ENCODE measurements at places on chromosomes 12 and 14.

- no peak for DNase-seq
These were observed 1.3 kb upstream of the JDP2 start for GRCh38 chr14:75426332-75427125.

GRCh38 chr12:52211716-52212585 lies 20.1 kb upstream of the KRT80 start:
- no peak for DNase-seq

DNA sequence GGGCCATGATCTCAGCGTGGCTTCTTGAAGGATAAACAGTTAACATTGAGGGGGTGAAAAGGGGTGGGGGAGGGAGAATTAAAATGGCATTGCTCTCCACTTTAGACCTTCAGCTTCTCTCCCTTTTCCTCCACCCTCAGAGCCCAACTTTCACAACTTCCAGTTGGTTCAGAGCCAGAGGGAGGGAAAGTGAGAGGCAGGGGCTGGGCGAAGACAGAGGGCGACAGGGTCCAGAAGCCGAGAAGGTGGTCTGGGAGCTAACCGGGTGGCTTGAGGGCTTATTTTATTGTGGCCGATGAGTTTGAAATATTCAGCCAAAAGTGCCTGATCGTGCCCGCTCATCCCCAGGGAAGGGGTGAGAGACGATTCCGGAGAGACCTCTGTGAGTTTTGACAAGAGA lies 4.1 kb downstream of the BMP4 start:
- DNase-seq, result no peak

GRCh38 chr12:72234886-72235285 lies 37.3 kb upstream of the TRHDE start:
- no peak for DNase-seq

DNA sequence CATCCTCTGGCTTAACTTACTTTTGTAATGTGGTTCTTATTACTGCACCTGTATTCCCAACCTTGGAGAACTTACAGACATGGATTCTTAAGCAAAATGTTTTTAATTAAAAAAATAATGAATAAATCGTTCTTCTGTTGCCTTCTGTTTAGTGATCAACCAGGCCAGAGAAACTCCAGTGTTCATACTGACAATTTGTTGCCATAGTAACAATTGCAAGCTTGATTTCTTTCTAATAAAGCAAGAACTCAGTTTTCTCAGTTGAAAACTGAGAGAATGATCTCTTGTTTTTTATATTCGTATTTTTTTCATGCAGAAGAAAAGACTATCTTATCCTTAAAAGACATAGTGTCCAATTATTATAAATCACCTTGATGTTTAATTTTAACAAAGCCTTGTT lies 106.5 kb upstream of the LMNTD1 start:
- no peak for DNase-seq

GRCh38 chr14:38544776-38545175 lies 288.9 kb upstream of the CLEC14A start:
- no peak for DNase-seq

- DNase-seq, result no peak
These were observed 2.1 kb downstream of the MAP1LC3B2 start for GRCh38 chr12:116561181-116561821.

- no peak for DNase-seq
These were observed 10.6 kb upstream of the LBHD2 start for GRCh38 chr14:103073367-103073875.

DNA sequence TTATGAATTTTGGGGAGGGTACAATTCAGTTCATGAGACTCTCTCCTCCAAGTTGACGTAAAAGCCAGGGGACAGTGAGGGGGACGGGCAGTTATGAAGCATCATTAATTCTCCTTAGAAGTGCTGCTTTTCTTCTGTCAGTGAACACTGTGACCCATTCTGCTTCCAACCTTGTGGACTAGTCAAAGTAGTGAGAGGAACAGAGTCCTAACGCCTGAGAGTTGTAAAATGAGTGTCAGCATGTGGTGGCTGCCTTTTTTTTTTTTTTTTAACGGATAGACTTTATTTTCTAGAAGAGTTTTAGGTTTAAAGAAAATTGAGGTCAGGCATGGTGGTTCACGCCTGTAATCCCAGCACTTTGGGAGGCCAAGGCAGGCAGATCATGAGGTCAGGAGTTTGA lies 15.5 kb downstream of the RESF1 start:
- no peak for DNase-seq

DNA sequence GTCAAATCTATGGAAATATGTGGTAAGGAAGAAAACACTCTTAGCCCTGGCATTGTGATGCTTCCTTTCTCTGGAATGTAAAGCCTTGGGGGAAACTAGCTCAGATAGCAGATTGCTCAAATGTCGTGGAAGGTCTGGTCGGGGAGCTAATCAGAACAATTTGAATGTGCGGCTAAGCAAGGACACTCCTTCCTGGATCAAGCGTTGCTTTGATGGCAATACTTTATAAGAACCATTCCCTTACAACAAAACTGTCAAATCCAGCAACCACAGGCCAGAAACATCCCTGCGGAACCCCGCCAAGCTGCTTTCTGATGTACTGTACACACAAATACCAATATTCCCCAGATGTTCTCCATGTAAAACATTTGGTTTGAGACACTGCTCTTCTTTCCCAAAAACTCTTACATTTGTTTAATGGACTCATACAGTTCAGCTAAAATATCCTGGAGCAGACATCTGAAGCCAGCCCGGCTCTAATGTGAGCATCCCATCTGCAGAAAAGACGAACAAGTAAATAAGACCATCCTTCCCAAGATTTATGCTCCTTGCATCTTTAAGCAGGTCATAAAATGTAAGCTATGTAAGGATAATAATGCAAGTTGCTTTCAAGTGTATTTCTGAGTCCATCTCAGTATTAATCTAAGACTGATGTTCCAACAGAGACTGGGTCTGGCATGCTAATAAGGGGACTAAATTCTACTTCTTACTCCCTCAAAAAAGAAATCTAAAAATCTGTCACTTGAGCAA lies 20.2 kb downstream of the NUAK1 start:
- DNase-seq, result no peak

DNA sequence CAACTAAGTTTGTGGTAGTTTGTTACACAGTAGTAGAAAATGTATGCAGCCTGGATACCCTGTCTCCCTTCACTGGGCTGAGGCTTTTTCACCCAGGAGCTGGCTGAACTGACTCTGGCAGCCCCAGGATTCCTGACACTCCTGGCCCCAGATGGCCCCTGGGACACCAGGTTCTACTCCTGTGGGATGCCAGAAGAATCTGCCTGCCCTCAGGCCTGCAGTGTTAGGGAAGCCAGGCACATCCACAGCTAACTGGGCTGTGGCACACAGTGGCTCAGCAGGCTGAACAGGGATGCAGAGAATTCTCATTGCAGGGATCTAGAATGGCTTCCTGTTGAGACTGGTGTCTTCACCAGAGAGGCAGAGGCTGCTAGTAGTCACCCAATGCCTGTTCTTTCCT lies 8.5 kb downstream of the IFI27 start:
- no peak for DNase-seq

DNA sequence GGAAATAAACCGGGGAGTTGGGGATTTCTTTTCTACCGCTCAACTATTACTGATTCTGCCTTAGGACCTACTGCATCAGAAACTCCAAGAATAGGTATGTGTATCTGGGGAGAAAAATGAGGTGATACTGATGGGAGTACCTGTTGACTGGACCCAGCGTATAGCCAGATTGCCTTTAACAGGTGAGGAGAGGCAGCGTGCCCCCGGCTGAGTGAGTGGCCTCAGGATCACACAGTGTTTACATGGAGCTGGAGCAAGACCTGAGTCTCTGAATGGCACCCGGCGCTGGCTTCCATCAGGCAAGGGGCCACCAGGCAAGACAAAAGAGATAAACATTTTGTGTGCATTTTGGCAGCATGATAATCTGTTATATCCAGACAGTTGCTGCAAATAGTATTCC lies 496.2 kb downstream of the EGLN3 start:
- DNase-seq, result no peak

DNA sequence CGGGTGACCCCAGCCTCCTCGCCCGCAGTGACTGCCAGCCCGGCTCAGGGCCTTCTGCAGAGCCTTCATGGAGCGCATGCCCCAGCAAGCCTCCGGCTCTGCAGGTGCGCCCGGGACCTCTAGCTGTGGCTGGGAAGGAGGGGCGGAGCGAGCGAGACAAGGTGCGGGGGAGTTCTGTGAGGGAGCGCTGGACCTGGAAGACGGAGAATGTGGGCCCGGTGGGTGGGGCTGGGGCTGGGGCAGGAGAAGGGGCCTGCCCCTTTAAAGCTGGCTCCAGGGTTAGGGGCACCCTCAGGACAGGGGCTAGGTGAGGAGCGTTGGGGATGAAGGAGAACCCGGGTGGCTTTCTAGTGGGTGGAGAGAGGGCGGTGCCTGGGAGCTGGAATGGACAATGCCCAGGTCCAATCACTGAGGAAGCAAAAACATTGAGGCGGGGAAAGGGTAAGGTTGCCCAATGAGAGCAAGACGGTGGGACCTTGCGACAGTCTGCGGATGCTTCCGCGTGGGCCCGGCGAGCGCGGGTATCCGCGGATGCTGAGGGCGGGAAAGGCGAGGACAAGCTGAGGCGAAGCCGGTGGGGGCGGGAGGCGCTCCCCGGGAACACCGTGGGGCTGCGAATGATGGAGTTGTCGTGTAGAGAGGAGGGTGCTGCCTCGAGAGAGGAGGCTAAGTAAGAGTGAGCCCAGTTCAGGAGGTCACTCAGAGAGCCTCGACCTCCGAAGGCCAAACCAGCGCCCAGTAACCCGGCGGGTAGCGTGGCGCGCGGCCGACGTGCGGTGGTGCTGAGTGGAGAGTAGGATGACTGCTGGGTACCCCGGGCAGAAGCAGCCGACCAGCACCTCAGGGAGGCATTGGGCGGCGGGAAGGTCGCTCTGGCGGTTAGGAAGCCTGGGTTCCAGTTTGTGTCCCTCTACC lies at the start of gene GLS2:
TSS of gene GLS2 (minus strand) at position 121 of the 915 bp plus-strand sequence. CDS start at position 78, 43 bp downstream.
- DNase-seq, result peak; percentile 38

- no peak for DNase-seq
These were observed 108.2 kb downstream of the PDE3A start for GRCh38 chr12:20476551-20476950.

DNA sequence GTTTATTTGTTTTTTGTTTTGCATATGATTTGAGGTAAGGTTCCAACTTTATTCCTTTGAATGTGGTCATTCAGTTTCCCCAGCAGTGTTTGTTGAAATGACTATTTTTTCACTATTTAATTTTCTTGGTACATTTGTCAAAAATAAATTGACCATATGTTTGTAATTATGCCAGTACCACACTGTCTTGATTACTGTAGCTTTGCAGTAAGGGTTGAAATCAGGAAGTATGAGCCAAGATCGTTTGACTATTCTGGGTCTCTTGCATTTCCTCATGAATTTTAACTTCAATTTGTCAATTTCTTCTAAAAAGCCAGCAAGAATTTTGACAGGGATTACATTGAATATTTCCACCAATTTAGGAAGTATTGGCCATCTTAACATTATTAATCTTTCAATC lies 199.3 kb upstream of the PPFIA2 start:
- DNase-seq, result no peak

DNA sequence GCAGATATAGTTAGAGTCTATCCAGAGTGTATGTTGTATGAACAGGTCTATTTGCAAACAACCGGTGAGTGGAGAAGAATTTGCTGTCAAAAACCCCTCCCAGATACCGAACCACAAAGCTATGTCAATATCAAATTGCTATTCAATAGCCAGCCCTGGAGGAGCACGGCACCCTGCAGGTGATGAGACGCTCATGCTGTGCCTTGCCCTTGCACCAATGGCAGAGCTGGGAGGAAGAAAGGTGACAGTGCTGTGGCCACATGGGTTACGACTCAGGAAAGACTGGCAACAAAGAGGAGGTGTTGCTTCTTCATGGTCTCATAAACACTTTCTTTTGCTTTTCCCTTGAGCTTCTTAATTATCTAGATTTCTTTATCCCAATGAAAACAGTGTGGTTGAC lies 55.7 kb downstream of the PAX9 start:
- no peak for DNase-seq

DNA sequence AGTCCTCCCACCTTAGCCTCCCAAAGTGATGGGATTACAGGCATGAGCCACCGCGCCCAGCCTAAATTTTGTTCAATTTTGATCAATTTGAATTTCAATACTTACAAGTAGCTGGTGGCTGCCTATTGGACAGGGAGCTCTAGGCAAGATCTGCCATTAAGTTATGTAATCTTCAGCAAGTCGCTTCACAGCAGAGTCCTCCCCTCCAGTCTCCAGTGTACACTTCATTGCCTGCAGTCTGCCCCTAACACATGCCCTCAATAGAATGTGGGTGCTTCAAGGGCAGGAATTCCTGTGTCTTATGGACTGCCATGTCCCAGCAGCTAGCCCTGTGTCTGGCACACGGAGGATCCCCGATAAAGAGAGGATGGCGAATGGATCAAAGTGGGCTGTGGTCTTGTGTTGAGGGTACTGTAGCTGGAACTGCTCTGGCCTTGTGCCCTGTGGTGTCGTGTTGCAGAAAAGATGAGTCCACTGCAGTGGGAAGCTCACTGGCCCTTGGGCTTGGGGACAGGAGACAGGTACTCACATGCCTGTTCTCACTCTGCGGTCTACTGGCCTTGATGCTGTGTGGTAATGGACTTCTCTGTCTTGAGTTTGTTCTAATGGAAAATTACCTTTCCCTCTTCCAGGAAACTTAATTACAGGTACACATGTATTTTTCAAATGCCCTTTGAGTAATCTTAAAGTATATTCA lies 67.6 kb downstream of the TECPR2 start:
- DNase-seq, result no peak

DNA sequence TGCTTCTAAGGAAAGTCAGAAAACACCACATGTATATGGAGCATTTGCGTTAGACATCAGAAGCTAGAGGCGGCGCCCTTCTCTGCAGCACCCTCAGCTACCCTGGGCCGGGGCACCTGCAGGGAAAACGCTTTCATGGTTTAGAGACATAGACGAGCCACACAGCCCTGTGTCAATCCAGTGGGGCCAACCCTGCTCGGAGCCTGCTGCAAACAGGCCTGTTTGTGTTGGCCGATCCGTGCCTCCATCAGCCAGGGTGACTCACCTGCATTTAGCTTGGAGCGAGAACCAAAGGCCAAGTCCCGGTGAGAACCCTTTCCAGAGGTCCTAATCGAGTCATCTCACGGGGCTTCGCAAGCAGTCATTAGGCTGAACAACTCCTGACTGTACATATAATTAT lies 19.5 kb upstream of the FZD10 start:
- no peak for DNase-seq

- no peak for DNase-seq
These were observed 292.7 kb upstream of the RTL1 start for GRCh38 chr14:101196051-101196712.

DNA sequence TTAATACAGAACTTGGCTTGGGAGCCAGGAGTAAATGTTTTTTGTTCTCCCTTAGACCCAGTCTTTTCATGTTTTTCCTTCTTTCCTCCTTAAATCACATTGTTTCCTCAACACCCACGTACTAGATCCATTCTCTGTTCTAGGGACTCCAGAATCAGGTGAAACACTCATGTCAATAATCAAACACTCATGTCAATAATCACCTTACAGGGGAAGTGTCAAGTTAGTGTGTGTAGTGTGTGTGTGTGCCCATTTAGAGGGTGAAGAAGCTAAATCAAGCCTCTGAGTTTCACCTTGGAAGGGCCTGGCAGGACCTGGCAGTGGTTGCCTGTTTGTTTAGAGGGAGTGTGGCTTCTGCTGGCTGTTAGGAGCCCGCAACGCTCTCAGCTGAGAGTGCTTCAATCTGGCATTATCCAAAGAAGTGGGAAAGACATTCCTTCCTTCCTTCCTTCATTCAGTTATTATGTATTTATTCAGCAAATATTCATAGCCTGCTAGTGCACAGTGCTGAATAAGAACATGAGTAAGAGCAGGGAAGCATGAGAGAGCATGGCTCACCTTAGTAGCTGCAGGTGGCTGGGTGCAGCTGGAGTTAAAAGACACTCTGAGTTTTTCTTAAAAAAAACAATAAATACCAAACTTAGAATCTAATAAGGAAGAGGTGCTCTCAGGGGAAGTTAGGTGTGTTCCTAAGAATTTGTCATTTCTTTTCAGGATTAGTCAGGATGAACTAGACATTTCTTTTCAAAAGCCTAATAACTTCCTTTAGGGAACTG lies 17.6 kb upstream of the EID3 start:
- no peak for DNase-seq
